ENCODE measurements at places on chromosomes 11 and 22.

DNA sequence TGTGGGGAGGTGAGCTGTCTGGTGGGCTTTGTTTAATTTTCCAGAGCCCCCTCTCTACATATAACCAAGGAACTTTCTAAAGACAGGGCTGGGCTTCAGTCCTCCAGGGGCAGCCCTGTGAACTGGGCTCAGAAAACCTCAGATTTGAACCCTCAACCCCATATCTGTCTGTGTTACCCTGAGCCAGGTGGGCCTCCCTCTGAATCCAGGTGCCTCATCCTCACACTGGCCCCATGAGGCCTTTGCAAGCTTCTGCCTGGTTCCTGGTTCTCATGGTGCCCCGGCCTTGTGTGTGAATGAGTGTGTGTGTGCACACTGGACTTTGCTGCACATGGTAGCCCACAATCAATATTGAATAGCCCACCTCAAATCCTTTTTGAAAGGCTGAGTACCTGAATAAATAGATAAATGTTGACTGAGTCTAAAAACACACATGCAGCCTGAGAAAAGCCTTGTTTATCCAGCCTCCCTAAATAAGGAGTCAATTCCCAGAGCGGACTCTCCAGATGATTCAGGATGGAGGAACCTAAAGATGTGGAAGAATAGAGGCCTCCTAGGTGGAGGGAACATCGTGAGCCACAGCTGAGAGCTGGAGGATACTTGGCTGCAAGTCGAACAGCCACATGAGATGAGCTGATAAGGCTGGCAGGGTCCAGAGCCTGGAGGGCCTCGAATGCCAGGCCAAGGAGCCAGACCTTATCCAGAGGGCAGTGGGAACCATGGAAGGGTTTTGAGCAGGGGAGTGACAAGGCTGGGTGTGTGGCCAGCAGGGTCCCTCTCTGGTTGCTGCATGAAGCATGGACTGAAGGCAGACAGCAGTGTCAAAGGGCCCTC lies 28.1 kb upstream of the P2RY2 start:
- DNase-seq, result no peak

DNA sequence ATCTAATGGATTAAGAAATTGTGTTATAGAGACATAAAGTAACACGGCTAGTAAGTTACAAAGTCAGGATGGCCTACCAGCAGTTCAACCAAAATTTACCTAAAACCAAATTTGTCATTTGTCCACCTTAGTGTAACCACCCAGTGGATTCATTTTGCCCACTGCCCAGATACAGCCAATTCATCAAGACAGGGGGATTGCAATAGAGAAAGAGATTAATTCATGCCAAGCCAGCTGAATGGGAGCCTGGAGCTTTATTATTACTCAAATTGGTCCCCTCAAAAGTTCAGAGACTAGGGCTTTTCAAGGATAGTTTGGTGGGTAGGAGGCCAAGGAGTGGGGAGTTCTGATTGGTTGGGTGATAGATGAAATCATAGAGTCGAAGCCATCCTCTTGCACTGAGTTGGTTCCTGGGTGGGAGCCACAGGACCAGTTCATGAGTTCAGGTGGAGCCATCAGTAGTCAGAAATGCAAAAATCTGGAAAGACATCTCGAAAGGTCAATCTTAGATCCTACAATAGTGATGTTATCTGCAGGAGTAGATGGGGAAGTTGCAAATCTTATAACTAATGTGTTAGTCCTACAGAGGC lies 304.2 kb upstream of the CADM1 start:
- no peak for DNase-seq

GRCh38 chr11:44387825-44388224 lies 77.9 kb upstream of the ALX4 start:
- DNase-seq, result no peak

DNA sequence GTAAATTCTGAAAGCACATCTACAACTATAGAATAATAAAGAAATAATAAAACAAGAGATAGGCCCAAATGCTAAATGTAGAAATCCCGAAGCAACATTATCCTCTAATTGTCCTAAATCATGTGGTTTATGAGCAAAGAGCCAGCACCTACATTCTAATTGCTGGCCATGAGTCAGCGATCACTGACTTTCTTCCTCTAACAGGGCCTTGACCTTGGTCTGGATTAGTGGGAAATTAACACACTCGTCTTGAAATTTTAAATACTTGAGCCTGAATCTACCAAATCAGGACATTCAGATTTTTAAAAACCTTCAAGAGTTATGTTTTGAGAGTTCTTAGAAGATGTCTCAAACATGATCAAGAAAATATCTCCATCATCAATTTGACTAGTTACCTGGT lies 727.6 kb downstream of the METTL15 start:
- DNase-seq, result no peak

DNA sequence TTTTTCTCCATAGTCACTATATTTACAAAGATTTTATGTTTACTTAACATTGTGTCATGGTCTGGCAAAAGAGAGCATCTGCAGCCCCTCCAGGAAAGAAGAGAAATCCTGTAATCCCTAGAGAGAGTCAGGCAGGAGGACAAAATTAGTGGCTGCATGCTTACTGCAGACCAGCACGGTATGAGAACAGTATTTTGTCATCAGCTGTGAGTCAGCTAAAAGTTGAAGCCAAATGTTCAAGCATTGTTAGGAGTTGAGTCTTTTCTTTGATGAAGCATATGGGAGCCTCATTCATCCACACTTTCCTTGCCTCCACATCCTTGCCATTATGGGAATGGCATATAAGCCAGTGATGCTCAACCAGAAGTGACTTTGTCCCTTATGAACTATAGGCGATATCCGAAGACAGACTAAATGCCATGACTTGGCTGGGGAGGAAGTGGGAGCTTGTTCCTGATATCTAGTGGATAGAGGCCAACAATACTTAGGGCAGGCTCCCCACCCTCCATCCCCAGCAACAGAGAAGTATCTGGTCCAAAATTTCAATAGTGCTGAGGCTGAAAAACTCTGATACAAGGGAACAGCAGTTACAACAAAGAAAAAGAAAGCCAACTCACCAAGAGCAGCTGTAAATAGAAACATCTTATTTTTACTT lies 112.0 kb upstream of the OR5AK2 start:
- no peak for DNase-seq

DNA sequence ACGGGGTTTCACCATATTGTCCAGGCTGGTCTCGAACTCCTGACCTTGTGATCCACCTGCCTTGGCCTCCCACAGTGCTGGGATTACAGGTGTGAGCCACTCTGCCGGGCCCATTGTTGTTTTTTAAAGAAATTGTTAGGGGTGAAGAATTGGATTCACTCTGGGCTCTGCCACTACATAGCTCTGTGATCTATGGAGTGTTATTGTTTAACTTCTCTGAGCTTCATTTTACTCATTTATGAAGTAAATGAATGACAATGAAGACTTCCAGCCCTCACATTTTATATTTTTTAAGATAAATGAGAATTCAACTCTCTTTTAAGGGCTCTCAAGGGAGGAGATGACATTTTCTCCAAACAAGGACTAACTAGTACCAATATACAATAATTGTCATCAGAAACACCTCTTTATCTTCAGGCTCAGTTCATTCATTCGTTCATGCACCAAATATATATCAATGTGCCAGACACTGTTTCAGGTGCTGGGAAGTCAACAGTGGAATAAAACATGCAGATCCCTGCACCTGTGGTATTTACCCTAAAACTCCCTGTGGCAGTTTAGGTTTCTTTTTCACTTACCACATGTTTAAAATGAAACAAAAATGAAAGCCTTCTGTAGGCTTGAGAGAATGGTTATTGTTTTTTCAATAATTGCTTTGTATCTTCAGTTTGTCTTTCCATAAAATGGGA lies 23.5 kb upstream of the GRAMD1B start:
- DNase-seq, result no peak

GRCh38 chr11:69376155-69377028 lies 82.4 kb downstream of the MYEOV start:
- DNase-seq, result peak; percentile 43

GRCh38 chr22:23243006-23243573 lies 62.8 kb downstream of the BCR start:
- DNase-seq, result no peak

DNA sequence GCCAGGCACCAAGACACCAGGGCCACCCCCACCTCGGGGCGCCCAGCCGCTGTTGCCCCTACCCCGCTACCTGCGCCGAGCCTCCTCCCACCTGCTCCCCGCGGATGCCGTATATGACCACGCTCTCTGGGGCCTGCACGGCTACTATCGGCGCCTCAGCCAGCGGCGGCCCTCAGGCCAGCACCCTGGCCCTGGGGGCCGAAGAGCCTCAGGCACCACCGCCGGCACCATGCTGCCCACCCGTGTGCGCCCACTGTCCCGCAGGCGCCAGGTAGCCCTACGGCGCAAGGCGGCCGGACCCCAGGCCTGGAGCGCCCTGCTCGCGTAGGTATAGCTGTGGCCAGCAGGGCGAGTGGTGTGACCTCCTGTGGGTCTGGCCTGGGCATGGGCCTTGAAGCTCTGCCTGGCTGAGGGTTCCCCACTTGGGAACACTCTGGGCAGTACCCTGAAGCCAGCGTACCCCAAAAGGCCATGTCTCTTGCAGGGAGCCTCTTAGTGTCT lies 14.8 kb upstream of the MDK start:
- DNase-seq, result no peak

DNA sequence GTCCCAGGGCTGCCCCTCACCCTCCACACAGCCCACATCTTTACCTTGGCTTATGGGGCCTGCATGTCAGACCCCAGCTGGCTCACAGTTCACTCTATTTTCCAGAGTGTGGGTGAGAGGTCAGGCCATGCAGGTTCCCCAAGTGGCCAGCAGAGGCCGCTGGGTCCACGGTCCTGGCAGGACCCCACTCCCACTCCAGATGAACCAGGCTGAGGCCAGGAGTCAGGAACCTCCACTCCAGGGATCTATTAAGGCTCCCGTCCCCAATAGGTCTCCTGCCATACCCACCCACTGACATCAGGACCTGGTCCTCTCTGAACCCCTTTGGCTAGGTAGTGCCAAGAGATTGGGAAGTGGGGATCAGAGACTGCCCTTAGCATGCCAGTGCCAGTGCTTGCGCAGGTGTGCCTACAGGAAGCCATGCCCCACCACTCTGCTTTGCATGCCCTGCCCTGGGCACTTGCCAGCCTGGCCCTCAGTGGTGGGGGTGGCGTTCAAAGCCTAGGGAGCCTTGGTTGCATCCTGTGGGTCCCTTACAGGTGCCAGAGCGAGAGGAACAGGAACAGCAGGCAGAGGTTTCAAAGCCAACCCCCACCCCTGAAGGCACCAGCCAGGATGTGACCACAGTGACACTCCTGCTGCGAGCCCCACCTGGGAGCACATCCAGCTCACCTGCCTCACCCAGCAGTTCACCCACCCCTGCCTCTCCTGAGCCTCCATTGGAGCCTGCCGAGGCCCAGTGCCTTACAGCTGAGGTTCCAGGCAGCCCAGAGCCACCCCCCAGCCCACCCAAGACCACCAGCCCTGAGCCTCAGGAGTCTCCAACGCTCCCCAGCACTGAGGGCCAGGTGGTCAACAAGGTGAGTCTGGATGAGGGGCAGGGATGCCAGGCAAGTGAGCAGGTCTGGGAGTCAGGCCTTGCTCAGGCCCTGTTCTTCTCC lies 8.3 kb downstream of the SMTN start:
- DNase-seq, result no peak

- no peak for DNase-seq
These were observed at the start of gene SEPTIN3 for GRCh38 chr22:41969110-41969646. Gene SEPTIN3, plus strand, starts transcription at chr22:41969443. Its CDS starts 2,050 bp downstream, at chr22:41971493.

- DNase-seq, result peak; percentile 76
These were observed 24.4 kb downstream of the SREBF2 start for GRCh38 chr22:41857155-41857859.

GRCh38 chr22:24494167-24494527 lies 985 bp upstream of the UPB1 start:
- no peak for DNase-seq

- DNase-seq, result no peak
These were observed 104.5 kb upstream of the OPCML start for GRCh38 chr11:133636711-133637355.

GRCh38 chr22:32590556-32590955 lies 115.9 kb downstream of the FBXO7 start:
- DNase-seq, result no peak

DNA sequence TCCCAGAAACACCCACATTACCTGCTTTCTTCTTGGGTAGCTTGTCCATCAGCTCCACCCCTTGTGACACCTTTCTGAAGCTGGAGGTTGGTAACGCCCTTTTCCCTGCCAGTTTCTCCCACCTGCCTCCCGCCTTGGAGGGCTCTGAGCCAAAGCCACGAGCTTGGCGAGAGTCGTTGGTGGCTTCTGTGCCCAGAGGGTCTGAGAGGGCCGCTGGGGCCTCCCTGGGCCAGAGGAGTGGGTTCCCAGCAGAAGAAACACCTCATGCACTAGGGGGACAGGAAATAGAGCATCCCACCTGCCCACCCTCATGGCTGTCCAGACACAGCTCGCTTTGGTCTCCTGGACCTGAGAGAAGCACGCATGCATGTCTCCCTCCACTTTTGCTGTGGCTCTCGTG lies 37.9 kb downstream of the B3GAT1 start:
- no peak for DNase-seq

DNA sequence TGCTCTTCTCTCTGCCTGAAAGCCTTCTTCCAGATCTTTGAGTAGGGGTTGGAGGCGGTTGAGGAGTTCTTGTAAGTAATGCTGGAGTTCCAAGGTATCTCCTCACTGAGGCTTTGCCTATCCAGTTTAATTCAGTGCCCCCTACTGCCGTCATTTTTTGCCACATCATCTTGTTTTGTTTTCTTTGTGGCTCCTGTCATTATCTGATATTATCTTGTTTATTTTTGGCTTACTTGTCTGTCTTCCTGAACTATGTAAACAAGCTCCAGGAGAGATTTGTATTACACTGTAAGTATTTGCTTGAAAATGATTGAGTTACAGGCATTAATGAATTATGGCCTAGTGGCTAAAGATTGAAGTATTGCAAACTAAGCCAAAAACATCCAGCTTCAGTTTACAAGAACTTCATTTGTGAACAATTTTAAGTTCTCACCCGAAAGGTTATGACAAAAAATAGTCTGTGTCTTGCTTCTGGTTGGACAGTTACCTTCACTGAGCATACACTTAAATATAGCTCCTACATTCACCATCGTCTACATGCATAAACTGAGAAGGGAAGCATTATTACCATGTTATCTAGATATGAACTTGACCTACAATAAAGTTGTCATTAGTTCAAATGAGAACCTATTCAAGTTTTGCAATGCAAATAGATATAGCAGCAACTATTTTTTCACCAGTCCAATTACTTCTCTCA lies 154.8 kb downstream of the ARHGAP42 start:
- no peak for DNase-seq

DNA sequence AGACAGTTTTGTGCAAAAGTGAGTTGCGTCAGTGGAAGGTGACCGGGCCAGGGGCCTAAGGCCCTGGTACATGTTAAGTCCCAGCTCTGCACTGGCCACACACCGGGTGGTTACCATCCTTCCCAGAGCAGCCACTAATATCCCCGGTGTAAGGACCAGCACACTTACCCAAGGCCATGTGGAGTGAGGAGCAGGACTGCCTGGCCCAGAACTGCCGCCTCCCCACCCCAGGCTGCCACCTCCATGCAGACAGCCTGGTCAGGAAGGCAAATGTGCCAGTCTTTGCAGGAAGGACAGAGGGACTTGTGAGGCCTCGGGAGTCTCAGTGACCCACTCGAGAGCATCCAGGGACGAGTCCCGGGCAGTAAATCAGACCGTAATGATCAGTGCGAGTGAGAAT lies 102.9 kb downstream of the MORC2 start:
- no peak for DNase-seq

Measured in SW480 (cell line).